Urinary bladder (tissue), 4 donors: ENCODE measurements at places on chromosomes 6 and 20. TPM values are rescaled to one million over a fixed set of nuclear protein-coding genes. Genes with fewer than 3 reads are reported as not detected.

The HSF2 gene
- 39.9 TPM for total RNA-seq

The GCNT2 gene
- 15.0 TPM for total RNA-seq

The GHRH gene
- not detected for total RNA-seq

The OOEP gene
- not detected for total RNA-seq

The CRYBG1 gene
- 32.4 TPM for total RNA-seq

The MAN1A1 gene
- total RNA-seq: 245 TPM
